Sciatic nerve (tissue), 2 donors: ENCODE measurements at places on chromosomes 13 and 19. TPM values are rescaled to one million over a fixed set of nuclear protein-coding genes. Genes with fewer than 3 reads are reported as not detected.

The ITM2B gene
- 704 TPM for total RNA-seq

The MBD3L5 gene
- total RNA-seq: not detected

The ZNF626 gene
- 19.7 TPM for total RNA-seq

The ACTL9 gene
- total RNA-seq: not detected

The LRFN3 gene
- 13.1 TPM for total RNA-seq

The LILRB1 gene
- total RNA-seq: 10.7 TPM

The IGFL1 gene
- total RNA-seq: not detected
